ENCODE measurements at places on chromosomes 2 and 18. TPM values are rescaled to one million over a fixed set of nuclear protein-coding genes. Genes with fewer than 3 reads are reported as not detected.

Gene LRRC30
- not detected for total RNA-seq

Gene GPR35
- total RNA-seq, result 0.13 TPM

Gene ALPG
- total RNA-seq, result not detected

Gene ELAC1
- total RNA-seq, result 6.1 TPM

Gene KCTD1
- total RNA-seq, result 5.8 TPM

Gene MEIS1
- 3.6 TPM for total RNA-seq

GRCh38 chr2:173027181-173028128, 48.2 kb upstream of the MAP3K20 start:
- peak; percentile 84 for DNase-seq

GRCh38 chr18:42548493-42548892, 567.0 kb downstream of the RIT2 start:
- no peak for DNase-seq

DNA sequence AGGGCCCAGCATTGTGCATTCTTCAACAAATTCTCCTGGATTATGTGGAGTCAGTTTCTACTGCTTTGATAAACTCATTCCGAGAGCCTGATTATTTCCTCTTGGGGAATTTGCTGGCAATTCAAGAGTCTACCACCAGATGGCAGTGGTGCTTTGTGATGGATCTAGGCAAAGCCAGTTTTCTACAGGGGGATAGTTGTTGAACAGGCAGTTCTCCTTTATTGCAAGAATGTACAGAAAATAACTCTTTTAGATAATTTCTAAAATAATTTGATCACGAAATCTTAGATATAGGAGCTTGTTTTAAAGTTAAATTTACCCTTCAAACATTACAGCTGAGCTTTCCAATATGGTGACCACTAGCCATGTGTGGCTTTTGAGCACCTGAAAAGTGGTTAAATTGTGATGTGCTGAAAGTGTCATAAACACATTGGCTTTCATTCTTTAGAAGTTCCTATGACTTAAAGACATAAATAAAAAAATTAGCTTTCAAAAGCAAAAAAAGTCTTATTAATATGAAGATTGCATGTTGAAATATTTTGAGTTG, 66.7 kb upstream of the HAAO start:
- peak; percentile 79 for DNase-seq

DNA sequence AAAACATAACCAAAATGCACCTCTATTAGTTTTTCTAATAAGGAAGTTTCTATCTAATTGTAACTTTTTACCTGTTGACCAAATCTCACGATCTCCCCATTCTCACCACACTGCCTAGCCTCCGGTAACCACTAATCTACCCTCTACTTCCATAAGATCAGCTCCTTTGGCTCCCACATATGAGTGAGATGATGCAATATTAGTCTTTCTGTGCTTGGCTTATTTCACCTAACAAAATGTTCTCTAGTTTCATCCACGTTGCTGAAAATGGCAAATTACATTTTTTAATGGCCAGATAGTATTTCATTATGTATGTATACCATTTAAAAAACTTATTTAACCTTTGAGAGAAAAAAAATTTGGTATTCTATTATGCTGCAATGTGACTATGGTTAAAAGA, 379.0 kb upstream of the NXPH2 start:
- no peak for DNase-seq

DNA sequence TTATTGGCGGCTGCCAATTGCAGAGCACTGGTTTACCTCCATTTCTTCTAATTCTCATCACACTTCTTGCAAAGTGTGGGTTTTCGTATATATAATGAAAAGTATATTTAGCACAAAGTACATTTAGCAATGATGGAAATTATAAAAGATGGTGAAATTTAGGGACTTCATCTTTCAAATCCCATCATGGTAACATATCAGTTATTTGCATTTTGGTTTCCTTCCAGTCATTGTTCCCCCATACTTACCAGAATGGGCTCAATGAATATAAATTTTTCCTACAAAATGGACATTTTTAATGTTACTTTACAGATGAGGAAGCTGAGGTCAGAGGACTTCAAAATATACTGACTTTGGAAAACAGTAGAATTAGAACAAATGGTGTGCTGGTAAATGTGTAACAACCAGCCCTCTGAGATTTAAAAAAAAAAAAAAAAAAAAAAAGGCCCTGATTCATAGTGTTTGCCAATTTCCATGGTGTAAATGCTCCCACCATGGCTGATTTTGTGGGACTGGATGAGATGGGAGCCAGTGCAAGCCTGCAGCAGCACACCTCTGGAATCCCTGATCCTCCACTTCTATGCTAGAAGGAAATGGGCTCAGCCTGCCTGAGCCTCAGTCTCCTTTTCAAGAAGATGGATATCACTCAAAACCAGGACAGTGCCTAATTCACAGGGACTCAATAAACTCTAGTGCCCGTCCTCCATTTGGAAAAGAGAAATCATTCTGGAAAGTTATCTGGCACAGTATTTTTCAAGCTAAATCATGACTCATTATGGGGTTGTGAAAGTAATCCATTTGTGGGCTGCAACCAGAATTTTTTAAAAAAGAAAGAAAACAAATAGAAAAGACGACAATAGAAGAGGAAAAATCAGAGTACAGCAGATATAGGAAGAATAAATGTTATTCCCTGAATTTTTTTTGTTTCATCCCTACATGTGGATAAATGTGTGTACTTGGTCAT, 34.0 kb downstream of the LBH start:
- DNase-seq, result peak; percentile 21

GRCh38 chr2:38037757-38038621, 38.0 kb downstream of the CYP1B1 start:
- no peak for DNase-seq

- DNase-seq, result peak; percentile 70
Observed at GRCh38 chr2:101770726-101771125, 73.2 kb downstream of the MAP4K4 start.

- DNase-seq, result no peak
Observed at GRCh38 chr18:34458410-34458977, 233.8 kb upstream of the NOL4 start.

DNA sequence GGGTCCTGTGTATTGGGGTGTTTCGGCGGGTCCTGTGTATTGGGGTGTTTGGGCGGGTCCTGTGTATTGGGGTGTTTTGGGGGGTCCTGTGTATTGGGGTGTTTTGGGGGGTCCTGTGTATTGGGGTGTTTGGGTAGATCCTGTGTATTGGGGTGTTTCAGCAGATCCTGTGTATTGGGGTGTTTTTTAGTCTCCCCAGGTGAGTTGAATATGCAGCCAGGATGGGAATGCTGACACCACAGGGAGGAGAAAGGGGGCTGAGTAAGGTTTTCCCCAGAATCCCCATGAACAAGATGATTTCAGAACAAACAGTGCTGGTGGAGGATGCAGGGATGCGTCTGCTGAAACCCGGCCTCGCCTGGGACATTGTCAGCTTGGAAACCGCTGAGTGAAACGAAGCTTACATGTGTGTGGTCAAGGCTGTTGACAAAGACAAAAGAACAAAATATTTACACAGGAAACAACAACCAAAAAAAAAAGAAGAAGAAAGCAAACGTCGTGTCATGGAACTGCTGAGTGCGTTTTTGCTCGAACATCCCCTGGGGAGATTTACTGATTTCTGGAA, 88.5 kb upstream of the ODC1 start:
- DNase-seq, result no peak

DNA sequence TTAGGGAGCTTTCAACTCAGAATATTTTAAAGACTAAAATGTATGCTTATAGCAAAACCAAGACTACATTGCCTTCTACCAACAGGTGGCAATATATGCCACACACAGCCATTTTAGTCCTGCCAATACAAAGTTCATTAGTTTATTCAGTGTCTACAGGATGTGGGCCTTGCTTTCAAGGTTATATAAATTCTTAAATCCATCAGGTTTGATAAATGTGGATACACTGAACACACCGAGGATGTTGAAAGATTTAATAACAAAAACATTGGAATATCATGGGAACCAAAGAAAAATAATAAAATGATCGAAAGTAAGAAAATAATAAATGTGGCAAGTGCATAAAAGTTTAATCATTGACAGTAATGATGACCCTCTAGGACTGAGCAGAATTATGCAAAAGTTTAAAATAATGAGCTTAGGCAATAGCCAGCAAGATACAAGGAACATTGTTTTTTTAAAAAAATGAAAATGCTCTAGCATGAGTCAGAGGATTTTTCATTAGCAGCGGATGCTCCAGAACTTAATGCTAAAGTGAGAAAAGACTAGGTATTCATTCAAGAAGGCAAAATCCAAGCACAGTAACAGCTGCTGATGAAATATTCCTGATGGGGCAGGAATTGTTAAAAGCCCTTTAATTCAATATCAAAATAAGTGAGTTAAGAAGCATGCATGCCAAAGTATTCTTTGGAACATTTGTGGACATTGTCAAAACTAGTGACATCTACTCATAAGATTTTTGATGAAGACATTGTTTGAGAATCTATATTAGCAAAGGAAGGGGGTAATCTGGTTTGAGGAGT, 14.2 kb downstream of the SCN9A start:
- DNase-seq, result peak; percentile 55

- DNase-seq, result no peak
Observed at GRCh38 chr2:105055613-105056012, 17.7 kb downstream of the MRPS9 start.

GRCh38 chr2:238098901-238099713, 1.0 kb upstream of the ESPNL start:
- no peak for DNase-seq

DNA sequence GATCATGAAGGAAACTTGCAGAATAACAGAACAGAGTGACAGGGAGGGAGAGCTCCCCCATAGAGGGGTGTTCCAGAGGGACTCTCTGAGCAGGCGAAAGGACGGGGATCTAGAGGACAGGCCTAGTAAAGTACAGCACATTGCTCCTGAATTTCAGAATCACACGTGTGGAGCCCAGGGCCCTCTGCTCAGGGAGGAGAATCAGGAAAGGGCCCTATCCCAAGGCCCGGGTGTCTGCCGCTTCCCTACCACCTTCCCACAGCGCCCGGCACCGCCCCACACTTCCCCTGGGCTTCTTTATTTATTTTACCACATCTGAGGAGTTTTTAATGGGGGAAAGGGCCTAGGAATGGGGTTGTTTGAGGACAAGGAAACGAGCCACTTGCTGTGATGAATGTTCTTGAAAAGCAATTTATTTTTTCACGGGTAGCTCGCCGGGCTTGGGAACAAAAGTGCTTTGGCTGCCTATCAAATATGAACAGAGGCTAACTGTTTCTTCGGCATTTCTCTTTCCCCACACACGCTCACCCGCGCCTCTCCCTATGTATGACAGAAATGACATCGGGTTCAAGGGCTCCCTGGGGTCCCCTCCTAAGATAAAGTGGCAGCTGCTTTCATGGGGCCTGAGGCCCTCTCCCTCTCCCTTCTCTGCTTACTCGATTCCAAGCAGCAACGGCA, 79.3 kb upstream of the GLI2 start:
- DNase-seq, result no peak

DNA sequence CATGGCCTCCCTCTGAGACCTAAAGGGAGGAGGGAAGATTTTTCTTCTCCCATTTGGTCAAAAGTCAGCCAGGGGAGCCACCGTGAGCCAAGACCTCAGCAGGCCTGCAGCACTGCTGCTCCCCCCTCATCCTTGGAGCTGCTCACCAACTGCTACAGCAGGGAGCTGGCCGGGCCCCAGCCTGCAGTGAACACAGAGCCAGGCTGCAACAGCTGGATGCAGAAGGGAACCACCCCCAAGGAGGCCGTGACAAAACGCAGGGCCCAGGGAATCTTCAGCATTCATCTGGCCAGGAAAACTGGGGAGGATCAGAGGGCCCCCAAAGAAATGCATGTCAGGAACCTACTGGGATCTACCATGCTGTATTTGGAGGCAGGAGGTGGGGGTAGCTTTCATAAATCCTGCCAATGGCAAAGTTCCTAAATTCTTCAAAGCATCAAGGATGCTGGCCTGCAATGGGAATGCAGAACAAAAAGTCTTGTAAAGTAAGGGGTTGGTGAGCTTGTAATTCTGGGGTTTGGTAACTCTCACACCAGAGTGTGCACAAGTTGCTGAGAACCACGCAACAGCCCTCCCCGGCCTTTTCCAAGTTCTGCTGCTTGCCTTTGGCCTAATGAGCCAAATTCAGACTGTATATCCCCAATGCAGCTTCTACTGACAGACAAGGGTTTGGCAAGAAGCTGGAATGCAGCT, 61.0 kb downstream of the CACNB4 start:
- no peak for DNase-seq

- DNase-seq, result no peak
Observed at GRCh38 chr2:9674891-9675414, 44.2 kb upstream of the YWHAQ start.

GRCh38 chr2:203740871-203741281, 34.4 kb downstream of the CD28 start:
- DNase-seq, result no peak

GRCh38 chr2:222547083-222547482, 108.8 kb downstream of the FARSB start:
- no peak for DNase-seq

GRCh38 chr2:24330161-24330560, 30.2 kb downstream of the ITSN2 start:
- DNase-seq, result no peak

DNA sequence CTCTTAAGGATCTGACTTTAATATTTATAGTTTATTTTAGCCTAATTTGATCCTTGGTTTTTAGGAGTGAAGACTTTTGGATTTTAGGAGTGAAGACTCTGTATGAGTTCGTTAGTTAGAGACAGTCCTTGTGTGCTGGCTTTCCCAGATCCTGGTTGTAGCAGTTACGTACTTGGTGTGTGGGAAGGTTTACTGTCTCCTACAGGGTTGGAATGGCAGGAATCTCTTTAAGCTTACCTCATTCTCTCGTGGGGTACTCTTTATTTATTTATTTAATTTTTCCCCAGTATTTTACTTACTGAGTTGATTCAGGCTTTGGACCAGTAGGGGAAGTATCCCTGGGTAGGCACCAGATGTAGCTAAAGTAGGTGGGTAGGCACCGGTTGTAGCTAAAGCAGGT, 1.8 kb upstream of the CXCR2 start:
- DNase-seq, result no peak

- DNase-seq, result no peak
Observed at GRCh38 chr18:51622702-51623101, 425.2 kb upstream of the MEX3C start.

DNA sequence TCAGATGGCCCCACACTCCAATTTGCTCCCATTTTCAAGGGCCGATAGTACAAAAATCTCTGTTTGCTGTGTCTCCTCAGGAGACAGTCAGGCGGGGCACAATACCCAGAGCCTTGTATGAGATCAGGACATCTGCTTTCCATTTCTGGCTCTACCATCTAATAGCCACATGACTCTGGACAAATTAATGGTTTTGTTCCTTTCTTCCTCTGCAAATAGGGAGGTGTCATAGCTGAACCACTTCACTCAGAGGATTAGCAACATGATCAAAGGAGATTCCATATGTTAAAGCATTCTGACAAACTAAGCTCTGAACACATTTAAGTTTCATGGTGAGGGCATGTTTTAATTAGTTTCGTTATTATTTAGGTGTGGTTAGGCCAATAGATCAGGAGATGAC, 602.1 kb upstream of the SYT4 start:
- DNase-seq, result no peak

DNA sequence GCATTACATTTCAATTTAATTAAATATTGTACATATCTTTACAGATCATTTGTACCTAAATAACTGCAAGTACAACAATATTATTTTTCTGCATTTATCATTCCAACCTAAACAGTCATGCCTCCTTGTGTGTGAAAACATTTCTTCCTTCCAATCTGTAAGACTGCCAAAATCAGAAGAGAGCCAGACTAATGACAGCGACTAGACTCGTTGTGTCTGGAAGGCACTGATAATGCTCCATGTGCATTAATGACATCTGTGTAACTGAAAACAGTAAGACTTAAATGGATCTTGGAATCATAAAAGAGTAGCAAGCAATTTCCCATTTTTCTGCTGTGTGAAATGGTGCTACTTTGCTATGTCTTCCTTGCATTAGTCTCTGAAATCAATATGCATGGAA, 278.0 kb upstream of the DSEL start:
- no peak for DNase-seq
